ENCODE measurements at places on chromosomes 5 and 9.

DNA sequence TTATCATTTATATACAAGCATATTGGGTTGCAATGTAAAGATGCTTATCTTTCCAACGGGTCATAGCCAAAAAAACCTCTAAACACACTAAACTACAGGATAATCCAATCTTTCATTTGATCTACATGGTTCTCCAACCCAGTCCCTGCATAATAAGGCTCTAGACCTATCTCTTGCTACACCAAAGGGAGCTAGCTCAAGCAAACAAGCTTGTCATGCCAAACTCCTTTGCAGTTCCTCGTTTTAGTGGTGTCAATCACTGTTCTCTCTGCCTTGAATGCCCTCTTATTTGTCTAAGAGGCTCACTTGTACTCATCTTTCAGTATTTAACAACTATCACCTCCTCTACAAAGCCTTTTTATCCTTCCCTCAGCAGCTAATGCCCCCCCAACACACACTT, 5.6 kb downstream of the HOMER1 start:
- DNase-seq, result no peak

GRCh38 chr5:141807732-141808131, 70.5 kb downstream of the PCDH1 start:
- DNase-seq, result no peak

- DNase-seq, result no peak
Measured at GRCh38 chr9:4298255-4299004, 1.4 kb downstream of the GLIS3 start.

- no peak for DNase-seq
Measured at GRCh38 chr5:68446070-68446357, 230.5 kb downstream of the PIK3R1 start.

DNA sequence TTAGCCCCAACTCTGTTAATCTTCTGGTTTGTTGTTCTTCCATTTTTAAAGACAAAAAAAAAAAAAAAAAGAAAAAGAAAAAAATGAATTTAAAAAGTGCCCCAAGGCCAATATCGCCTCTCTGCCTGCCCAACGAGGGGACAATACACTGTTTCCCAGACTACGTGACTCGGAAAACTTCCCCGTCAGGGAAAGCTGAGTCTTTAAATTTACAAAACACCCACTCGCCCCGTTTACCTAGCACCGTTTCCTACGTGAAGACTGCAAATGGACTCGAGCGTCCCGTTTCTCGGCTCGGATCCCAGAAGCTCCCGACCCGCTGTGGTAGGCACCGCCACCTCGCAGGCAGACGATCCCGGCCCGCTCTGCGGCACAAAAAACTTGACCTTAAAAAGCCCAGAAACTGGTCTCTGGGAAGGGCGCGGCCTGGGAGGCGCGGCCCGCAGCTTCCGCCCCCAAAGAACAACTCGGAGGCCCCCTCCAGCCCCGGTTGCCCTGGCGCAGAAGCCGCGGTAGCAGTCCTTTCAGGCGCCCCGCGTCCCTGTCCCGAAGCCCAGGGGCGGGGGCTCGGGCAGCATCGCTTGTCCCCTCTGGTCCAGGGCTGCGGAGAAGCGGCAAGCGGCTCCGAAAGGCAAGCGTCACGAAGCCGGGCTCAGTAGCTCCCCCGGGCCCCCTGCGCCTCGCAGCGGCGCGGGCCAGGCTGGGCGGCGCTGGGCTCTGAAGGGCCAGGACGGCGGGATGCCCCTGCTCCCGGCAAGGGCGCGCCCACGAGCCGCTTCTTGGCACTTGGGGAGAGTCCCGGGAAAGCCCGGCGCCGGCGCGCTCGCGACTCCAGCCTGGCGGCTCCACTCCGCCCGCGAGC, at the start of gene GCNT4:
TSS of gene GCNT4 (minus strand) at position 367 of the 862 bp plus-strand sequence. CDS start 22,521 bp downstream, outside the sequence.
- no peak for DNase-seq

- DNase-seq, result no peak
Measured at GRCh38 chr5:337563-338130, 16.1 kb downstream of the AHRR start.

- DNase-seq, result no peak
Measured at GRCh38 chr9:113502427-113503034, 39.0 kb downstream of the RGS3 start.

- DNase-seq, result no peak
Measured at GRCh38 chr9:16449076-16449730, 421.3 kb downstream of the BNC2 start.

GRCh38 chr9:37471942-37472684, 6.9 kb upstream of the ZBTB5 start:
- no peak for DNase-seq

DNA sequence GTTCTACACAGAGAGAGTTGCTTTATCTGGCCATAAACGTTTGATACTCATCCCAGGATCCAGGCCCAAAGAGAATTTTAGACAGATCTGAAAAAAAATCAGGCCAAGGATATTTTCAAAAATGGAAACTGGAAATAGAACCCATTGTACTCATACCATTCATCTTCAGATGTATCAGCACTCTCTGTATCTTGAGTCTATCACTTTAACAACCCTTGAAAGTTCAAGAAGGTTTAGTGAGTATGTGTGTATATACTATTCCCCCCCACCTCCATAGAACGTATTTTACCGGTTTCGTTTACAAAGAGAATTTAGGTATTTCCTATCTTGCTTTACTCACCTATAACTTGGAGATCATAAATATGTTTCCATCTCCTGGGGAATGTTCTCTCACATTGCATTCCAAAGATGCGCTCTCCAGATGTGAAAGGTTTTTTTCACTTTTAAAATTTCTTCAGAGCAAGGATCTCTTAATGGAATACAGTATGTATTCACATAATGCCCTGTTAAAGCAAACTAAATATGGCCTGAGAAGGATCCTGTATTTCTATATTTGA, 105.5 kb upstream of the TUT7 start:
- no peak for DNase-seq

DNA sequence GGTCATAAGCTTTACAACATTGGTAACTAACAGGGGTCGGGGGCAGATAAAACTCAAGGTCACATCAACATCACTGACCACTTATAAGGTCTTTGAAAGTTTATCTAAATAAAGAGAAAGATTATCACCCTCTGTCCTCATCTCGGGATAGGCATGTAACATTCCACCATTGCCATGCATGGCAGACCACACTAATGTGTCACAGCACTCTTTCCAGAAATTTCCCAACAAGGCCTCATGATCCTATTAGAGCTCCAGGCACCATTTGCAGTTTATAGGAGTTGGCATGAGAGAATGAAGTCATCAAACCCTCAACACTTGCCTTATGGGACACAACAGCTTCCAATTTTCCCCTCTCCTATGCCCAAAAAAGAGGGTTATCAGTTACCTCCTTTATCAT, 31.9 kb upstream of the ZNF622 start:
- no peak for DNase-seq

GRCh38 chr5:96347502-96348292, 85.4 kb downstream of the PCSK1 start:
- DNase-seq, result no peak

- DNase-seq, result no peak
Measured at GRCh38 chr9:87567983-87568382, 70.3 kb downstream of the DAPK1 start.

GRCh38 chr5:117547192-117547591, 972.6 kb upstream of the SEMA6A start:
- DNase-seq, result no peak

- DNase-seq, result no peak
Measured at GRCh38 chr5:88883059-88883835, at the start of gene MEF2C. Gene MEF2C, minus strand, starts transcription at chr5:88883184. Its CDS starts 59,396 bp downstream, at chr5:88823788.

DNA sequence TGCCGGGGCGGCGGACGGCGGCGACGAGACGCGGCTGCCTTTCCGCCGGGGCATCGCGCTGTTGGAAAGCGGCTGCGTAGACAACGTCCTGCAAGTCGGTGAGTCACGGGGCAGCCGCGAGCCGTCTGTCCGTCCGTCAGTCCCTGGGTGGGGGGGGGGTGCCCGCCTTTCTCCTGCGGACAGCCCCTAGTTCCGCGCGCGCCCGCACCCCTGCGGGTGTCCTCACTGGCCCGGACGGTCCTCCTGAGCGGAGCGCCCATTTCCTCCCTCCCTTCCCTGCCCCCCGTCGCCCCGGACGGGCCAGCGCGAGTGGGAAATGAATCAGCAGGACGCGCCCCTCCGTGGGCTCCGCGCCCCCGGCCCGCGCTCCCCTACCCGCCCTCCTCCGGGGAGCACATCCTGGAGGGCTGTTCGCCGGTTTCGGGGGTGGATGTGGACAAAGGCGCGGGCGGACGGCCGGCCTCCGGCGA, 828 bp downstream of the ZSWIM6 start:
- no peak for DNase-seq

DNA sequence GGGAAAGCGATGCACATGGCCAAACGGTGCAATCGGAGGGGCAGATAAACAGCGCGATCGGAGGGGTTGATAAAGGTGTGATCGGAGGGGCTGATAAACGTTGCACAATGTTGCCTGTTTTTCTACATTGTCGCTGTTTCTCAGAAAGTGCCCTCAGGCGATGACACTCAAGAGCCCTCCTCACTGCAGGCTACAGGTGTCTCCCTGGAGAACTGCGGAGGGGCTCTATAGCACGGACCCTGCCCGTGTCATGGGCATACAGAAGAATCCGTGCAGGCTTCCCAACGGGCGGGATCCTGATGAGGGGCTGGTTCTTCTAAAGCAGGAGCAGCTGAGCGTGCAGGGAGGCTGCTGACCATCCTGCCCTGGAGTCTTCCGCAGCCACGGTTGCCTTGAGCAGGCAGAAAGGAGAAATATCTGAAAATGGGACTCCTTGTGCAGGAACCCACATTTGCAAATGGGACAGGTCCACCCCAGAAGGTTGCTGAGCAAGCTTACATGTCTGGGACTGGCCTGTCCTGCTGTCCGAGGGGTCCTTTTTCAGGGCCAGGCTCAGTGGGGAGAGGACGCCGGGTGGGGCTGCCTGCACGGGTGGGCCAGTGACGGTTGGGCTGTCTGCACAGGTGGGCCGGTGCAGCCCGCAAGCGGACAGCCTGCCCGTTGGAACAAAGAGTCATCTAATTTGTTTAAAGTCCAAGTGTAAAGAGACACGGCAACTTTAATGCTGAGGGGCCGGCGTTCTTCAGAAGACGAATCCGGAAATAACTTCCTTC, 25.1 kb upstream of the LPCAT1 start:
- no peak for DNase-seq

DNA sequence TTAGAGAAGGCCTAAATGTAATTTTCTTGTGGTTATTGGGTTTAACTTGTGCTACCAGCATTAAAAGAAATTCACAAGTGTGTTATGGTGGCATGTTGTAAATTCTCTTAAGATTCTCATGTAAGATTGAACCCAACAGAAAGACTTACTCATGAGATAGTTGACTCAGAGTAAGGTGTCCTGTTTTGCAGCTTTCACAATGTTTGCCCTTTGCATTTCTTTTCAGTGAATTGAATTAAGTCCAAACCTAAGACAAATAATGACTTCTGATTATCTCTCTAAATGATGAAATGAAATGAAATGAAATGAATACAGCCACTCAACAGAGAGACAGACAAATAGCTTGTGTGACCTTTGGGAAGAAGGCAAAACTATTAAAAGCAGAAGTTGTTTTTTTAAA, 1696.9 kb upstream of the WWC1 start:
- no peak for DNase-seq

GRCh38 chr5:138366632-138367382, 14.3 kb downstream of the KDM3B start:
- DNase-seq, result no peak

- no peak for DNase-seq
Measured at GRCh38 chr9:136489731-136490130, 6.9 kb upstream of the SEC16A start.

DNA sequence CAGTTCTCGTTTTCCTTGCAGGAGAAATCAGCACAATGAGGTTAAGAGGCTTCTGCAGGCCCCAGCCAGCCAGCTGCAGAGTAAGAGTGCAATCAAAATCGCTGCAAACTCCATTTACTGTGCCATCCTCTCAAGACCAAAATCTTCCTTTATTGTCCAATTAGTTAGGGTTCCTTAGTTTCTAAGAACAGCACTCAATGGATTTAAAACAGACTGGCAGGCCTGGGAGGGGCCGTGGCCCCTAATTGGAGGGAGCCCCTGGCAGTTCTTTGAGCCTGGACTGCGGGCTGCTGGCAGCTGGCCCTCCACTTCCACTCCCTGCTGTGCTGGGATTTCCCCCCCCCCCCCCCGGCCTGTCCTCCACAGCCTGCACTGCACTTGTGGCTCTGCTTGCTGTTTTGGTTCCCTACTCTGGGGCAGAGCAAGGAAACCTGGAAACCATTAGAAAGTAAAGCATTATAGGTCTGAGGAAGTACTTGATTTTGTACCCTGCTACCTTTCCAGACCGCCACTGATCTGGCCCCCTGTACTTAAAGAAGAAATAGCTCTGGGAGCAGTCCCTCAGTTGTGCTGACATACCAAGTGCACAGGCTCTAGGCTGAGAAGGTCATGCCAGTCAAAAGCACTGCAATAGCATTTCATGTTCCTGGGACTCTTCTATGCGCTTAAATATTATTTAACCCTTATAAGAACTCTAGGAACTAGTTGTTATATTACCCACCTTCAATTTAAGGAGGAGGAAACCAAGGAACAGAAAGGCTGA, 129.0 kb downstream of the APBA1 start:
- no peak for DNase-seq

GRCh38 chr9:79764374-79764773, 192.6 kb downstream of the TLE4 start:
- DNase-seq, result no peak

- DNase-seq, result no peak
Measured at GRCh38 chr5:167783145-167783817, 508.2 kb upstream of the WWC1 start.

GRCh38 chr5:129400395-129400983, 59.6 kb upstream of the ADAMTS19 start:
- DNase-seq, result no peak

- DNase-seq, result no peak
Measured at GRCh38 chr5:73365301-73365853, 83.2 kb downstream of the FOXD1 start.

Data from Jurkat, Clone E6-1 (cell line).